ENCODE measurements at places on chromosomes 12 and 14.

DNA sequence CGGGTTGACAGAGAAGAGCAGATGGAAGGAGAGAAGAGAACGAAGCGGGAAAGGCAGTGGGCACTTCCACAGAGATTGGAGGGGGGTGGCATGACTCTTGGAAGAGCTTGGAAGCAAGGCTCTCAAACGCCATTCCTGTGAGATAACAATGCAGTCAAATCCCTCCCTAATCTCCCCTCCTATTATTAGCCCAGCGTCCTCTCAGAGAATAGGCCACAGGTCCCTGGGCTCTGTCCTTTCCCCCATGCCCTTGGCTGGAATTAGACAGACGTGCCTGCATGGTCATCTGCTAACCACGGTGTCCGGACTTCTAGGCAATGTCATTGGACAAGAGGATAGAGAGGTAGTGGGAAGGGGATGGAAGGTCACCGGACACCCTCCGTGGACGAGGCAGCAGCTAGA lies 8.0 kb upstream of the MYH7 start:
- peak; percentile 73 for DNase-seq

DNA sequence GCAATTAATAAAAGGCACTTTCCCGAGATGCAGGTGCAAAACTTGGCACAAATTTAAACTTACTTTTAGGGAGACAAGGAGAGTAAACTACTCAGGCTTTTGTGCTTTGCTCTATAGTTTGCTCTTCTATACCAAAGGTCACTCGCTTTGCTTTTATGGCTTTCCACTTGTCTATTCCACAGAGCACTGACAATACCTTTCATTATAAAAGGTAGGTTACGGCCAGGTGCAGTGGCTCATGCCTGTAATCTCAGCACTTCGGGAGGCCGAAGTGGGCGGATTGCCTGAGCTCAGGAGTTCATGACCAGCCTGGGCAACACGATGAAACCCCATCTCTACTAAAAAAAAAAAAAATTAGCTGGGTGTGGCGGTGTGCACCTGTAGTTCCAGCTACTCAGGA lies 32.9 kb downstream of the ALKBH1 start:
- DNase-seq, result no peak

DNA sequence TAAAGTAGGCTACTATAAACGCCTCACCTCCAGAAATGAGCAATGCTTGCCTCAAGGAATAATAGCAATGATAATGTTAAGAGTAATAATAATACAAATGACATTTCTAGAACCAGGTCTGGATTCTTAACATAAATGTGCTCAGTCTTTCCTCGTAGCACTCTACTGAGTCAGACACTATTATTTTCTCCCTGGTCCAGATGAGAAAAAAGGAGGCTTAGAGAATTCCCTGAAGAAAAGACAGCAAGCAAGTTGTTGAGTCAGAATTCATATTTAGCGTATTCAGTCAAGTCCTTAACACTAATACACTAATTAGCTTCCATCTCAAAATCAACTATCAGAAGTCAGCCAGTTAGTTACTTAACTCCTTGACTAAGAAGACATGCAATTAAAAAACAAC lies 13.2 kb downstream of the KCNC2 start:
- DNase-seq, result no peak

DNA sequence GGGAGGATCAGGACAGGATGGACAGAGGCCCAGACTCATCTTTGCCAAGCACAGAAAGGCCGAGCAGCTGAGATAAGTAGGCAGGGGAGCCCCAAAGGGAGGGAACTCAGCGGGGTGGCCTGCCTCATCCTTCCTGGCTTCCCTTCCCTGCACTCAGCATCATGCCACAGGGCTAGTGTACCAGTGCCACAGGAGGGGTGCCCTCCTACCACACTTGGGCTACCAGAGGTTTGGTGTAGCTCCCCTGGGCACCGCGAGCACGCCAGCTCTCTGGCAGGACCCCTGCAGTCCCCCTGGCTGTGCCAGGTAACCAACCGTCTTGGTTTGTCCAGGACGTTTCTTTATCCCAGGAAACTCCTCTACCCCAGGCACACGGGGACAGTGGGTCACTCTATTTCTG lies 123.5 kb downstream of the ESRRB start:
- DNase-seq, result no peak

DNA sequence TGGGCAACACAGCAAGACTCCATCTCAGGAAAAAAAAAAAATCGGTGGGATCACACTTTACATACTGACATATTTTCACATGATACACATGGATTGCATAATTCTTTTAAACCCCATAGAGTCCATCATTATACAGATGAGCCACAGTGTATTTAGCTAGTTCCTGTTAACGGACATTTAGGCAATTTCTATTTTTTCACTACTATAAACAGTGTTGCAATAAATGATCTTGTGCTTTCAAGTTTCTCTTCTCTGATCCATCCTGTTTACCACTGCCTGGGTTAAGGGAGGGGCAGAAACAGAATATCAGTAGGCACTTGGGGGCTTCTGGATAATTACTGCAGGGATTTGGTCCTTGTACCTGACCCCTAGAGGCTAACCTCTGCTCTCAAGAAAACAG lies 43.4 kb upstream of the SPTLC2 start:
- DNase-seq, result no peak
